GM19239 (cell line): ENCODE measurements at places on chromosomes 6 and 20.

- no peak for DNase-seq
These were observed 44.3 kb upstream of the KIF13A start for GRCh38 chr6:18031680-18032256.

DNA sequence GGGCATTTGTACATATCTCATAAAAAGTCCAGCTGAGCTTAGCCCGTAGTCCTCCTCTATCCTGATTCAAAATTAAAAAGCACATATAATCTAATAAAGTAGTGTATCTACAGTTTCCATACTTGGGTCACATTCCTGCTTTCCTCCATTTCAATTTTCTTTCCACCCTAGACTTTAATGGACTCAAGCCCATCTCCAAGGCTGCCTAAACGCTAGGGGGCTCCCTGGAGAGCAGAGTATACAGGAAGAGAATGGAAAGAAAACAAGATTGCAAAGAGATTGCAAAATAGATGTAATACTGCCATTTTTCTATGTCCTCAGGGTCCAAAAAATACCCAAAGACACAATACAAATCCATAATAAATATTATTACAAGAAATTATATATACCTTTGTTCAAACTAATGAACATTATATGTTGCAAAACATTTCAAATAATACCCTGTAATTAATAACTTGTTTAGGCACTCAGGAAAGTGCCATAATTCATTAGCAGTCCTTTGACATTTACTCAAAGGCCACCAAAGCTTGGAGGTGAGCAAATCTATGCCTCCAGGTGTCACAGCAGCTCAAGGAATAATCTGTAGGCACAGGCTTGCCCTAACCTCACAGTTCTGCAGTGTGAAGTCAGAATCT lies 2.4 kb upstream of the MCM3 start:
- no peak for DNase-seq

- no peak for DNase-seq
These were observed 15.5 kb downstream of the BTNL2 start for GRCh38 chr6:32391505-32391904.

DNA sequence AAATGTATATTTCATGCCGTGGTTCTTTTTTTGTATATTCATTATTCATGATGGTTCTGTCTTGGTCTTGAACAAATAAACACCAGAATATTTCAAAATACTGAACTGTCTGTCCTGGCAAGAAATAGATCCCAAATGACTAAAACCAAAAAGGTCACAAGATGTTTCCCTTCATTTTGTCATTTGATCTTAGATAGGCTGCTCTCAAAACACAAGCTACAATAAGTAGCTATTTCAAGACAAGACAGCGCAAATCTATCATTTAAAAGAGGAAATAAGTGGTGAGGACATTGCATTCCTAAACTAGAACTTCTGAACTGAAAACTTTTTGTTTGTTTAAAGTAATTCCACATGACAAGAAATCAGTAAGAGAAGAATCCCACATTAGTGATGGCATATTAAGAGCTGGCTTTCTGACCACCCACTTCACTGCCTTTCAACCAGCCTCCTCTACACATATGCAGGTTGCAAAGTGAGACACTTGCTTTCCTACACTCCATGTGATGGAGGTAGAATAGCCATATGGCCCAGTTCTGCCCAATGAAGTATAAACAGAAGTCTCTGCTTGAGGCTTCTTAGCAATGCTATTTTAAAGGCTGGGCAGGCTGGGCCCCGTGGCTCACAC lies 54.4 kb upstream of the CCDC28A start:
- DNase-seq = no peak

GRCh38 chr20:59584278-59584925 lies 19.9 kb upstream of the PHACTR3 start:
- DNase-seq = no peak

DNA sequence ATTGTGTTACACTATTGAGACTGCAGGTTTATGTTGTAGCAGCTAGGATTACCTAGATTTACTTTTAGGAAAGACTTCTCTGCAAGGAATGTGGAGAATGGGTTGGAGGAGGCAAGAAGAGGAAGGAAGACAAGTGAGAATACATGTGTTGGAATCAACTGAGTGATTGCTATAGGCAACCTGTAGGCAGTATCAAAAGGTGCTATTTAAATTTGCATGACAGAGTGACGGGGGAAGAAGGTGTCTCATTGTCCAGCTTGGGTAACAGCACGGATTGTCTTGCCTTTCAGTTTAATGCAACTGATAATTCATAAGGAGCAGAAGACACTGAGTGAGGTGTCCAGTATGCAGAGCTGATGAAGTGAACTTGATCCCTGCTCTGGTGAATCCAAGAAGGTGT lies 19.4 kb downstream of the SERPINB9 start:
- DNase-seq = no peak

GRCh38 chr6:10513544-10513943 lies 7.6 kb upstream of the GCNT2 start:
- DNase-seq = no peak
